ENCODE measurements at places on chromosomes 3 and 15.
A peak's percentile ranks its signal among the peaks of the same experiment; 100 is the strongest.

- no peak for DNase-seq
Measured at GRCh38 chr15:101037090-101037830, 118.1 kb downstream of the LRRK1 start.

GRCh38 chr3:14636496-14637087 is 15.0 kb upstream of the CCDC174 start:
- no peak for DNase-seq

DNA sequence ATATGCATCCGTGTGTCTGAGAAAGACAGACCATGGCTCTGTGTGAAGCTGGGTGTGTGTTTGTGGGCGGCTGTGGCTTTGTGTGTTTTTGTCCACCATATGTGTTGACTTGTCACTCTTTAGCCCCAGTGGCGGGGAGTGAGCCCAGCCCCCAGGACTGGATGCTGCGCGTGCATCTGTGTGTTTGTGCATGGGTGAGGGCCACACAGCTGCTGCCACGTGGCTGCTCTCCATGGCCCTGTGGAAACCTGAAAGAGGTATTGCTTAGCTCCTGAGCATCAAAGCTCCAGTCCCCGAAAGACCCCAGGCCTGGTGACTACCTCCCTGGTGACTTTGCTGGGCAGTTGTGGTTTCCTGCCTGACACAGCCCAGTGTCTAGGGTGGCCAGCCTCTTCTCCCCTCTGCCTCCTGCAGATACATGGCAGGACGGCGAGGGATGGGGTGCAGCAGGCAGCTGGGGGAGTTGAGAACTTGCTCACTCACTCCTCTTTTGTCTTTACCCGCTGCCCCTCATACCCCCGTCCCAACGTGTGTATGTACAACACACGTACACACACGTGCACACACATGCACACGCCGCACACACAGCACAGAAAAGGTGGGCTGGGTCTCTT is 6.5 kb downstream of the EPHB3 start:
- DNase-seq: no peak

GRCh38 chr15:85763157-85763556 is 31.6 kb downstream of the KLHL25 start:
- DNase-seq: no peak

DNA sequence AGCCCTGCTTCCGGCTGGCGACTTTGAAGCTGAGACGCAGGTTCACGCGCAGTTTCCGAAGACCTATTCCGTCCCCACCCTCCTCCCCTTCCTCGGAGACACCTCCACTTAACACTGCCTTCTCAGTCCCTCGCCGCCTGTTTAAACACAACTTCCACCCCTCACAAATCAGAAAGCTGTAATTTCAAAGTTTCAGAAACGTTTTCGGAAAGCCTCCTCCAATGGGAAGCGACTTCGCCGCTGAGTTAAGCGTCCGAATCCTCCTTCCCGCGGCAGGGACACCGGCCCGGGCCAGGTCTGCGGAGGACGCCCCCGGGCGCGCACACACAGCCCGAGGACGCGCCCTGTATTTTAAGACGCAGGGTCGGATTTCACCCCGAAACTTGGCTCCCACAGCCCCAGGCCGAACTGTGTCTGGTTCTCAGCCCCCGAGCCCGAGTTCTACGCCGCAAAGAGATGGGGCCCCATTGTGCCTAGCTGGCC is 559 bp upstream of the LRRN1 start:
- DNase-seq: no peak

DNA sequence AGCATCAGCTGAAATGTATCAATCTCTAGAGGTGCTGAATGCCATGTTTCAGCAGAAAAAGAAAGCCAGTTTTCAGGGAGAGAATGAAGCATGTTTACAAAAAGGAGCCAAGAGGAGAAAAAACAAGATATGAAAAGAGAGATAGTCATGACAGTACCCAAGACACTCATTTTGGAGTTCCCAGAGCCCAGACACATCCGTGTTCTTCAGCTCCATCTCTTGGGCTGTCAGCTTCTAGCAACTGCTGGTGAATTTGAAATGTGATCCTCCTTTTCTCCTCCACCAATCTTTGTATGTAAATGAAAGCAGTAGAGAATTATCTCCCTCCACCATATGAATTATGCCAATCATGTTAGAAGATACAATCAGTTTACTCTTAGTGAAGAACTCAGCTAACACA is 93.0 kb upstream of the SLC25A36 start:
- no peak for DNase-seq

GRCh38 chr3:69485489-69485888 is 99.6 kb upstream of the FRMD4B start:
- no peak for DNase-seq

GRCh38 chr3:65449841-65450428 is 588.8 kb downstream of the MAGI1 start:
- no peak for DNase-seq

DNA sequence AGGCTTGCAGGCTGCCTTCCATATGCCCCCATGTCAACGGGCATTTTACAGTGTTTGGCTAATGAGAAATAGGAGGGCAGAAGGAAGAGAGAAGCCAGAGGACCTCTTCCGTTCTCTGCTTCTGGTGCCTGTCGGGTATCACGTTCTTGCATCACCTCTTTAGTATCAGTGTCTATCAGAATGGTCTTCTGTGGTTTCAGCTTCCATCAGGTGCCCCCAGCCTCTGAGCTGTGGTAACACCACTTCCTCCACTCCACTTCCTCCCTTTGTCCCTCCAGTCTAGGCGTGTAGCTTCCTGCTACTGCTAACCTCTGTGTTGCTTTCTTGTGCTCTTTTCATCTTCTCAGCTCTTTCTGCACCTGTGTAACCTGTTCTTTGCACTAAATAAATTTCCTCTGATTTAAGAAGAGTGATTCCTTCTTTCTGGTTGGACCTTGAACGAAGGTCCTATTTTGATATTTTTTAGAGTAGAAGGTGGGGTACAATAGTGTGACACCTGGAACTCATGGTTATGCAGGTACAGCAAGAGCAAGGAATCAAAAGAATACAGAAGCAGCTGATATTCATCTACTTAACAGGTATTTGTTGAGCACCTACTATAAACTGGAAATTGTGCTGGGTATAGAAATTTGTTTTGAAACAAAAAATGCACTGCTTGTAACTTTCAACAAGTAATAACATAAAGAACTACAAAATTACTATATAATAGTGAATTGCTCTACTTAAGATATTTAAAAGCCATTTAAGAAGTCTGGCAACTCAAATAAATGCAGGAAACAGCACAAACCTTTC is 27.4 kb upstream of the FOXB1 start:
- no peak for DNase-seq

GRCh38 chr15:94335616-94336015 is 104.3 kb downstream of the MCTP2 start:
- no peak for DNase-seq

DNA sequence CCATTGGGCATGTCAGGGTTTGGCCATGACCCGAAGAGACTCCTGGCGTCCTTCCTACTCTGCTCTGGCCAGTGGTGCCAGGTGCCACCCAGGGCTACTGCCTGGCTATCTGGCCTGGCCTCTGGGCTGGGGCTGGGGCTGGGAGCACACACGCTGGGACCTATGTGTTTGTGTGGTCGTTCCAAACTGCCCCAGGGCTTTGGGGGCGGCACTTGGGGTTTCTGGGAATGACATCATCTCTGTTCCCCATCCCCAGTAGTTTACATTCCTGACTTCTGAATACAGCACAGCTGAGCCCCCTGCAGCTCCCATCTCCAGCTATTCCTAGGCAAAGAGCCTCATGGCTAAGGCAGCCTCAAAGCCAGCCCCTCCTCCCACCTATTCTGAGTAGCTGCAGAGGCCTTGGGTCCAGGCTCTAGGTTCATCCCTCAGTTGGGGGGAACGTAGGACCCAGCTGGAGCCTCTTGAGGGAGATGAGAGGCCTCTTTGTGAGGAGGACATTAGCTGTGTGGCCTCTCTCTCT is 24.3 kb downstream of the PLEKHO2 start:
- DNase-seq: no peak

DNA sequence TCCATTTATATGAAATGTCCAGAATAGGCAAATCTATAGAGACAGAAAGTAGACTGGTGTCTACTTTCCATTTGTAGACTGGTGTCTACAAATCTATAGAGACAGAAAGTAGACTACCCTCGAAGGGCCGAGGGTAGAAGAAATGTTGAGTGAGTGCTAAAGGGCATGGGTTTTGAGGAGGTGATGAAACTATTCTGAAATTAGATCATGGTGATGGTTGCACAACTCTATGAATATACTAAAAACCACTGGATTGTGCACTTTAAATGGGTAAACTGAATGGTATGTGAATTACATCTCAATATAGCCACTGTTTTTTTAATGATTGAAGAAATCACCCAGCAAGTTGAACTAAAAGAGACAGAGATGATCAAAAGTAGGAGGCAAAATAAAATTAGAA is 27.9 kb downstream of the TP53BP1 start:
- no peak for DNase-seq

DNA sequence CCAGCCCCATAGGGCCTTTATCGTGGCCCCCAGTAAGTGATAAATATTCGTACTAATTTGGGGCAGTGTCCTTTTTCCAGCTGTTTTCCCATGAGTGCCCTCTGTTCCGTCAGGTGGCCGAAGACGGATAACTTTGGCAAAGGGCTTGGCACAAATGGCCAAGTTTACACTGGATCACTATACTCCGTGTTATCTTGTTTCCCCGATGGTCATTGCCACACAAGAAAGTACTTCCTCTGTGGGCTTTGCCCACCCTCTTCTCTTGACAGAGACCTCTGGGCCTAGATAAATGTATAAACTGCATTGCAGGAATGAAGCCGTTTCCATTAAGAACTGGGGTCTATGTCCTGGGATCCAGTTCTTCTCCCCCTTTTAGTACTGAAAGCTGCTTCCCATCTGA is 39.1 kb downstream of the SMAD3 start:
- DNase-seq: no peak

GRCh38 chr3:100562224-100562857 is 47.1 kb upstream of the ADGRG7 start:
- no peak for DNase-seq

- DNase-seq: no peak
Measured at GRCh38 chr15:41659855-41660234, 360 bp upstream of the MGA start.

DNA sequence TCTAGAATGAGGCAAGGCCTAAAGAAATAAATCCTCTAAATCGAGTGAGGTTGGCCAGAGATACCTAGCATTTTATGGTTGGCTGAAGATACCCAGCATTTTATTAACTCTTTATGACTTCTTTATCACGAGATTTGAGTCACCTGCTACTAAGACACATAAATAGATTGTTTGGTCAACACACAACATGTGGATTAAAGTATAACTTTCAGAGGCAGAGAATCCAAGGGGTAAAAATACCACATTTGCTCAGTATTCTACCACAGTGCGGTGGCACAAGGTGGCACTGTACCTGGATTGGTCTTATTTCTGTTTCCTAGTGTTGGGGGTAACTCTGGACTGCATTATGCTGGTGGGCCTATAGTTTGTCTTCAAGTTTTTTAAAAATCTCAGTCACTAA is 27.0 kb upstream of the VILL start:
- peak; percentile 41 for DNase-seq

DNA sequence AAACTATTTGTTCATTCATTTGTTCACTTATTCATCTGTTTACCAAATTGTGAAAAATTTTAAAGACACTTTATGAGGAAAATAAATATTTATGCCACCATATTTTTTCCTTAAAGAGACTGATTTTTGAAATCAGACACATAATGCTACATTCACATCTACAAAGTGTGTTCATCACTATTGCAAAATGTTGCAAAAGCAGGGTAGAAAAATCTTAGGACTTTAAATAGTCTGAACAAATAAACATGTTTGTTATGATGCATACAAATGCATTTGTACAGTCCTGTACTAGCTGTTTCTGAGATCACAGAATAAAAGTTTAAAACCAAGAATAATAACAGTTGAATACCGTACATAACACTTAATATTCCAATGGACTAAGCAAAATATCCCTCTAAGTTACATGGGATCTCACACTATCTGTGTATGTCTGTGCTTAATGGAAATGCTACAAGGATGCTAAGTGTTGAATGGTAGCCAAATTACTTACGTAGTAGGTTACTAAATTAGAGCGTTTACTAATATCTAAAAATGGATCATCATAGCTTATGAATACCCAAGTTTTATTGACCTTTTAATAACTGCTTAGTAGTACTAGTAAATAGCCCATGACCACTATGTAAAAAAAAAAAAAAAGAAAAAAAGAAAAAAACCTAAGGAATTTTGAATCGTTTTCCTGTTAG is 25.1 kb downstream of the ATP11B start:
- DNase-seq: no peak

DNA sequence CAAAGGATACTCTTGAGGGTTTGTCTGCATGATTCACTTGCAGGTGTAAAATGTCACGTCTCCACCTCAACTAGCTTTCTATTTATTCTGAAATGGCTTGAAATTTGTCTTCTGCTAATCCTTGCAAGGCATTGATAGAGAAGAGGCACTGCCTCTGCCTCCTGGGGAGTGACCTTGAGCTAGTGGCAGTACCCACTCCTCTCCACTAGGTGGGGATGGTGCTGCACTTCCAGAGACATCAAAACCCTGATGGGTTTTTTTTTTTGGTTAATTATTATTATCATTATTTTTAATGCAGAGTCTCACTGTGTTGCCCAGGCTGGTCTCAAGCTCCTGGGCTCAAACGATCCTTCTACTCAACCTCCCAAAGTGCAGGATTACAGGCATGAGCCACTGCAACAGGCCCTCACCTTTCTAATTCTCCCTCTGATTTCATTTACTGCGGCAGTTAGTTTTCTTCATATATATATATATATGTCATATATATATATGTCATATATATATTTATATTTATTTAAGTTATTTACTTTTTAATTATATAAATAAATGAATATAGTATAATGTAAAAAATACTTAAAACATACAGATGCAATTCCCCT is 117.6 kb upstream of the EIF1B start:
- DNase-seq: peak; percentile 56

DNA sequence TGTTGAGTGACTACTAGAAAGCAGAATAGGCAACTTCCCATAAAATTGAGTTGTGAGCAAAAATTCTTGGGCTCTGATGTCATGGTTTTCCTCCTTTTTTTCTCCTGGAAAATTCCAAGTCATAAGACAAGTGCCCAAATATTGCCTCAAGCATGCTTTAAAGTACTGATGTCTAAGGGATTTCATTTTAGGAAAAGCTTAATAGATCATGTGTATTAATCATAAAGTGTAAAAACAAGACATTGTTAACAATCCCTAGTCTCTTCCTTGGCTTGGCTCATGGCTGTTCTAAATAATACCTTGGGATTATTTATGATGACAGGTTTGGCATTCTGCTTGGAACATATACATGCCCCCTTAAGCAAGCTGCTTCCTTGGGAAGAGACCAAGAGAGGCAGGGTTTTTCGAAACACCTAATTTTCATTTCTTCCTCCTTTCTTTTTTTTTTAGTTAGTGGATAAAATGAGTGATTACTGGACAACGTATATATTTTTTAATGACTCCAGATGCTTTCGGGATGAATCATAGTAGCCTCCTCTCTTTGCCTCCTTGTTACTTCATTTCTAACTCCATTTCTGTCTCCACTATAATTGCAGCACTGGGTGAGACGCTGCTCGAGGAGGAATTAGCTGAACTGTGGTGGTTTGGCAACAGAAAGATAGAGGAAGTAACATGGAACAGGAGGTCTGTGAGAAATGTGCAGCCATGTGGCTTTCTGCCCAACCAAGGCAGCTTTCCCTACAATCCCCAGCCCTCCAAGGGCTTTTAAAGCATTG is 104.9 kb downstream of the TPRG1 start:
- DNase-seq: peak; percentile 59

GRCh38 chr3:70248856-70249255 is 63.6 kb downstream of the MDFIC2 start:
- no peak for DNase-seq
